Activated T-cell treated with anti-CD3 and anti-CD28 coated beads for 24 hours (primary cell): ENCODE measurements at places on chromosomes 11 and 22.

GRCh38 chr11:8531312-8531711 lies 62.7 kb downstream of the STK33 start:
- DNase-seq, result no peak

DNA sequence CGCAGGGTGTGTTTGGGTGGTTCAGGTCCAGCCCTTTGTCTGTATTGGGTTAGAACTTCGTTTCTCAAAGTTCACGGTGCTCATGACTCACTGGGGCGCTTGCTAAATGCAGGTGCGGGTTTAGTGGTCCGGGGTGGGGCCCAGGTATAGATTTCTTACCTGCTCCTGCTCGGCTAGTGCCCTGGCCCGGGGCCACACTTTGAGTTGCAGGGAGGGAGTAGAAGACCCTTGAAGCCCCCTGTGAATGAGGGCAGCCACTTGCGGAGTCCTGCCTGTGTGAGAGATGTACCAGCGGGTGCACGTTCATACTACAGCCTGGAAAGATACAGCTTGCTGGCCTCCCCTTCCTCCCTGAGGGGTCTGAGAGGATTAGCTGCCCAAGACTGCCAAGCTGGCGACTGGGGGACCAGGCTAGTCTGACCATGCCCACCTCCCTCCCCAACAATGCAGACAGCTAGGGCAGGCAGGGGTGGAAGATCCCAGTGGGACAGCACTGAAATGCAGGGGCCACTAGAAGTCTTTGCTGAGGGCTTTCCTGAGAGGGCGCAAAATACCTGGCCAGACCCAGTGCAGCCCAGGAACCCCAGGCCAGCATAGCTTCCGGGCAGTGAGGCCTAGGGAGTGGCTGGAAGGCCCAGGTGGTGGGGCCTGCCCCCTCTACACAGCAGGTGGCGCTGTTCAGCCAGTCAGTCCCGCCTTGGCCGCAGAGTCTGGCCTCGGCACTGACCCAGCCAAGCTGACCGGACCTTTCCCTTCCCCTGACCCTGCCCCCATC lies 5.1 kb upstream of the MYRF start:
- DNase-seq, result no peak

- DNase-seq, result no peak
These were observed 47.5 kb downstream of the IRAG1 start for GRCh38 chr11:10646005-10646404.

DNA sequence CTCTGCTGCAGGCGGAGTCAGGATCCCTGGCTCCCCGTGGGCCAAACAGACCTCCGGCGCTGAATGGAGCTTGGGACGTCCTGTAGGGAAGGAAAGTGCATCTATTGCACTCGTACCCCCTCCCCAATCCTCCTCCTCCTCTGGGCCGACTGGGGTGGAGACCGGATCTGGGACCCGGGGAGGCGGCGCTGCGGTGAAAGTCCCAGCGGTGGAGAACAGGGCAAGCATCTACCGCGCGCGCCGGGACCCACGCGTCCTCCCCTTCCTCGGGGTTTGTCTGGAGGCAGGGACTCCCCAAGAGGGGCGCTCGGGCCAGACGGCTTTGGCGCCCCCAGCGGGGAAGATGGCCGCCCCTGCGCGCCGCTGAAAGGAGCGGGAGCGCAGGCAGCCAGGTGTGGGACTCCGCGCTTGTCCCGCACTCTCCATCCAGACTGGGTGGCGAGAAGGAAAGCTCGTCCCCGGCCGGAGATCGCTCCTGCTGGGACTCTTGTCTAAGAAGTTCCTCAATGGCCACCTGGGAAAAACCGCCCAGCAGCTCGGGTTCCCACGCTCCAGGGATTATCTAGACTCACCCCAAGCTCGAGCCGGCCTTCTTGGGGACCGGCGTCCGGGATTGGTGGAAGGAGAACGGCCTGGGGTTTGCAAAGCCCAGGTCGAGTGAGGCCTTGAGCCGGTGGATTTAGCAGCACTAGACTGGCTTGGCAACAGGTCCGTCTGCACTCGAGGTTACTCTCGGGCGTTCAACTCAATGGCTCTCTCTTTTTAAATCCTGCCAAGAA lies 718 bp downstream of the FADS2 start:
- no peak for DNase-seq

GRCh38 chr22:50276143-50276542 lies 6.0 kb upstream of the MAPK11 start:
- peak; percentile 18 for DNase-seq

GRCh38 chr11:102184269-102184987 lies 74.2 kb downstream of the YAP1 start:
- DNase-seq, result no peak

GRCh38 chr11:110121204-110121603 lies 28.0 kb downstream of the ZC3H12C start:
- no peak for DNase-seq

GRCh38 chr11:98549571-98549970 lies 471.2 kb upstream of the CNTN5 start:
- DNase-seq, result no peak

GRCh38 chr22:50716290-50717024 lies 21.5 kb upstream of the ACR start:
- no peak for DNase-seq

DNA sequence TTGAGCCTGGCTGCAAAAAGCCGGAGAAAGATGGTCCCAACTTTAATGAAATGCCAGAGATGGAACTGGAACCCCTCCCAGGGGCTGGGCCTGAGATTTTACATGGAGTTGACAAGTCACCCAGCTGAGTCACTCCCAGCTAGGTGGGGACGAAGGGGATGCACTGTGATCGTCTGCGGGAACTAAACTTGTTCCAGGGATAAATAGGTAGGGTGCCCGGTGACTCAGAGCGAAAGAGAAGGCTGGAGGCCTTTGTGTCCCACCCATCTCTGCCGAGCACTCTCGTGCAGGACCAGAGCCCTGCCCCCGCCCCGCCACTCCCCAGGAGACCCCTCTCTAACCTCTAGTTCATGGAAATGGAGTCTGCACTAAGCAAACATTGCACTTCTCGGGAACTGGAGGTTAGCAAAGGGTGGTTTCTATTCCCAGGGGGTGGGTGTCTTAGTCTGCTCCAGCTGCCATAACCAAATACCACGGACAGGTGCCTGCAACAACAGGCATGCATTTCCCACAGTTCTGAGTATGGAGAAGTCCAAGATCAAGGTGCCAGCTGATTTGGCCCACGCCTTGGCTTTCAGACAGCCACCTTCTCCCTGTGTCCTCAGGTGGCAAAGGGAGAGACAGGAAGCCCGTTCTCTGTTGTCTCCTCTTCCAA lies 60.7 kb upstream of the FADD start:
- no peak for DNase-seq

GRCh38 chr11:15795378-15795777 lies 561.0 kb downstream of the SOX6 start:
- no peak for DNase-seq

- DNase-seq, result no peak
These were observed 258.9 kb downstream of the SWAP70 start for GRCh38 chr11:9922806-9923205.

- no peak for DNase-seq
These were observed 30.2 kb upstream of the B3GNT6 start for GRCh38 chr11:77003963-77004362.

DNA sequence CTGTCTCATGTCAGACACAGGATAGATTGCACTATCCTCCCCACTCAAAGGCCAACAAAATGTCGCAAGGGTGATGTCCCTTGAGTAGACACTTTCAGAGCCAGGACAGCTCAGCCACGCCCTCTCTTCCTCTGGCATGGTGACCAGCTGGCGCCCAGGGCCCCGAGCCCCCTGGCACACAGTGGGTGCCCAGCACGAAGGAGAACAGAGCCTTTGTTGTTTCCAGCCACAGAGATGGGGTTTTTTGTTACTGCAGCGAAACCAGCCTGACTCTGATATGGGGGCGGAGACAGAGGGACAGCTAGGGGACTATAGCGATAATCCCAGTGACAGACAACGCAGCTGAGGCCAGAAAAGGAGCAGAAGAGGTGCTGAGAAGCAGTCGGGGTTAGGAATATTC lies 23.3 kb upstream of the CCND1 start:
- DNase-seq, result no peak

GRCh38 chr11:102416976-102417375 lies 35.6 kb downstream of the TMEM123 start:
- no peak for DNase-seq

DNA sequence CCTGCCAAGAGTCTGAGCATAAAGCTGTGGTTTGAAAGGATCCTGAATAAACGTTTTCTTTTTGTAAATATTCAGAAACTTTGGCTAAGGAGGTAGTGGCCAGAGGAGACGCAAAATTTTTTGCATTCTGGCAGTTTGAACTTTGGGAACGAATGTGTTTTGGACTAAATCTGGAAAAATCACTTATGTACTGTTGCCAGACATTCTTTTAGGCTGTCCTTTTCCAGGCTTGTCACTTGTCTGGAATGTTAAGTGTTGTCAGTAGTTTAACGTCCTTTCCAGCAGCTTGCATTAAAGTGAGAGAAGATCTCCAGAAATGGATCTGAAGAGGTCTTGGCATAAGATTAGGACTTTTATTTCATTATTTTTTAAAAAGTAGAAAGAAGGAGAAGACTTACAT lies 18.5 kb downstream of the SPECC1L start:
- DNase-seq, result no peak

DNA sequence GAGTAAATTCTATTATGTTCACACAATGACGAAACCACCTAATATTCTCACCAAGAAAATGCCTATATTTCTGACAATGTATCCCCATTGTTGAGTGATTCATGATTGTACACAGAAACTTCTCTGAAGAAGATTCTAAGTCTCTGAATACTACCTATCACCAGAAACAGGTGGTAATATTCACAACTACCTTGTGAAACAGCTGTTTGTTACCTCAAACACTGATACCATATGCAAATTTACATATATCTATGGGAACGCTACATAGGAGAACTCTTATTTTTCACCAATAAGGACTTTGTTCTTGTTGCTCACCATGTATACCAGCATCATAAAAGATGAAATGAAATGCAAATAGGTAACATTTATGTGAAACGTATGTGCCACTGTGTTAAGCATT lies 59.3 kb downstream of the PDGFD start:
- DNase-seq, result no peak

GRCh38 chr11:62665075-62665598 lies at the start of the genes C11orf98 and CSKMT:
C11orf98 (minus strand) TSS chr11:62665210; CDS start chr11:62665169, 41 bp downstream.
CSKMT (plus strand) TSS chr11:62665312; CDS start chr11:62665880, 568 bp downstream.
- peak; percentile 95 for DNase-seq

GRCh38 chr11:68213135-68213515 lies at the start of gene KMT5B:
KMT5B (minus strand) TSS chr11:68213296; CDS start chr11:68190076, 23,220 bp downstream.
- peak; percentile 33 for DNase-seq

- no peak for DNase-seq
These were observed 4.1 kb downstream of the TRABD start for GRCh38 chr22:50189849-50190181.

- DNase-seq, result no peak
These were observed 13.8 kb upstream of the CCDC81 start for GRCh38 chr11:86360775-86361395.

- no peak for DNase-seq
These were observed 7.8 kb upstream of the DNHD1 start for GRCh38 chr11:6489306-6489705.

GRCh38 chr11:12762696-12763324 lies 88.6 kb downstream of the TEAD1 start:
- DNase-seq, result no peak

- no peak for DNase-seq
These were observed 322.8 kb upstream of the SYN3 start for GRCh38 chr22:33380789-33381530.

- no peak for DNase-seq
These were observed at the start of gene FAM181B for GRCh38 chr11:82733444-82734119. FAM181B (minus strand) TSS chr11:82733864; CDS start chr11:82733729, 135 bp downstream.

GRCh38 chr11:39341461-39341860 lies 2118.0 kb downstream of the LRRC4C start:
- DNase-seq, result no peak
